ENCODE measurements at places on chromosomes 11 and 22. TPM values are rescaled to one million over a fixed set of nuclear protein-coding genes. Genes with fewer than 3 reads are reported as not detected.

DNA sequence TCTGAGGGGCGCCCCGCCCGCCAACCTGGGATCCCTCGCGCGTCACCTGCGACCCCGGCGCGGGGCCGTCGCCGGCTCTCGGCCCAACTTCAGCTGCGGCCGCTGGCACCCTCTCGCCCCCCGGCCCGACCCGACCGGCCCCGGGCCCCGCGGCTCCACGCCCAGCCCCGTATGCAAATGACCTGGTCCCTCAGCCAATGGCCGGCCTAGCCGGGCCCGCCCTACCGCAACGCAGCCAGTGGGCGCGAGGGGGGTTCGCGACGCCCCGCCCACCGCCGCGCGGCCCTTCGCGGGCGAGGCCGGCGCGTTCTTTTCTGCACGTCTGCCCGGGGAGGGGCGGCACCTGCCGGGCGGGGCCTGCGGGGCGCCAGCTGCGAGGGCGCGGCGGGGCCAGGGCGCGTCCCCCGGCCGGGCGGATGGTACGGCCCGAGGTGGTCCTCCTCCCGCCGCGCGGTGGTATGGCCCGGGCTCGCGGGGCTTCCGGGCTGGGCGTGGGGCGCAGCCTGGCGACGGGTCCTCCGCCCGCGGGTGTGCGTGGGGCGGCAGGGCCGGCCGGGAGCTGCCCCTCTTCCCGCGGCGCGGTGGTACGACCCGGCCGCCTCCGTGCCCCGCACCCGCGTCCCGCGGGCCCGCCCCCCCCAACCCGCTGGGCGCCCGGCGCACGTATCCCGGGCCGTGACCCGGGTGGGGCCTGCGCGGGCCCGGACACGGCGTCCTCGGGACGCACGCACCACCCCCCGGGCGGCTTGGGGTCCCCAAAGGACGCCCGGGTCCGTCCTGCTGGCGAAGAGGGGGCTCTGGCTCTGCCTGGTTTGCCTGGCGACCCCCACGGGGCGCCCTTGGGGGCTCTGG lies 7.7 kb upstream of the PHRF1 start:
- peak; percentile 90 for DNase-seq

- no peak for DNase-seq
Measured at GRCh38 chr22:19548964-19549363, 24.8 kb upstream of the CLDN5 start.

- DNase-seq, result no peak
Measured at GRCh38 chr11:17298302-17298701, 21.8 kb downstream of the NUCB2 start.

SLC5A4 gene
- polyA plus RNA-seq, result 0.53 TPM

MLC1 gene
- polyA plus RNA-seq, result 2.1 TPM

GRCh38 chr11:94588366-94588942 lies 21.3 kb downstream of the PIWIL4 start:
- no peak for DNase-seq

- DNase-seq, result no peak
Measured at GRCh38 chr11:17508306-17508705, 31.7 kb upstream of the ABCC8 start.

Data from right lung (tissue), 10 donors.